ENCODE measurements at places on chromosomes 16 and 17.

DNA sequence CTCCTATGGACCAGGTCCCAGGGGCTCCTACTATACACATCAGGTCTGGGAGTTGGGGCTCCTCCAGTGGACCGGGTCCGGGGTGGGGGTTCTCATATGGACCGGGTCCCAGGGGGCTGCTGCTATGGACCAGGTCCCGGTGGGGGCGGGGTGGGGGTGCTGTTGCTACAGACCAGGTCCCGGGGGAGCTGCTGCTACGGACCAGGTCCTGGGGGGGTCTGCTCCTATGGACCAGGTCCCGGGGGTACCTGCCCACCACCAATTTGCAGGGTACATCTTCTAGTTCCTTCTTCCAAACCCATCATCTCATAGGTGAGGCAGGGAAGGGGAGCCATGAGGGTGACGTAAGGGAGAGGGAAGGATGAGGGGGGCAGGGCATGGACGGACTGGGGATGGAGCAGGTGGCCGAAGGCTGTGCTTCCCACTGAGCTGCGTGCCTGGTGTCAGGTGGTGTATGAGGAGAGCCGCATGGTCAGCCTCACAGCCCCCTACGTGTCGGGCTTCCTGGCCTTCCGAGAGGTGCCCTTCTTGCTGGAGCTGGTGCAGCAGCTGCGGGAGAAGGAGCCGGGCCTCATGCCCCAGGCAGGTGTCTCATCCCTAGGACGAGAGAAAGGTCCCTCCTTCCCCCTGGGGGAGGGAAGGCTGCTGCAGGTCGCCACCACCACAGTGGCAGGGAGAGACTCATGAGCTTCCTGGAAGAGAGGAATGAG, 6.6 kb downstream of the ENDOV start:
- no peak for DNase-seq

DNA sequence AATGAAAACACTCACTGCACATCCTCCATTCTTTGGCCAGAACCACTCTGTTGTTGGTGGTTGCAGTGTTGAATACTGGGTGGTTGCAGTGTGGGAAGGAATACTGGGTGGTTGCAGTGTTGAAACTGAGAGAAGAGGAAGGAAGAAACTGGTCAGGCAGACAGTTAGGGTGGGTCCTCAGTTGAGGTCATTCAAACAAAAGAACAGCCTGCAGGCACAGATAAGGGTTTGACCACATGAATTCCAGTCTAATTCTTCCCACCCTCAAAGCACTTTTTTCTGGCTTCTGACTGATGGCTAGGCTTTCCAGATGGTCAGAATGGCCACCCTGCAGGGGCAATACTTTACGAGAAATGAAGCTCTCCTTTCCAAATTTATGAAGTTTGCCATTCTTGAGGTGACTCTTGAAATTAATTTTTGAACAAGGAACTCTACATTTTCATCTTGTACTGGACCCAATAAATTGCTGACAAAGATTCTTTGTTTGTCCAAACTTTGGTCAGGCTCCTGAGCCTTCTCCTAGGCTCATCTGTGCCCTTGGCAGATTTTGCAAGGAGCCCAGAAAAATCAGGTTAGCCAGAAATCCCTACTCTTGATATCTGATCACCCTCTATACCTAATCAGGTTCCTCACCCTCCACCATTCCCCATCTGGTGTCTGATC, 596.6 kb upstream of the CDH5 start:
- DNase-seq = no peak

GRCh38 chr16:4685776-4686496, 7.4 kb upstream of the NUDT16L1 start:
- DNase-seq = no peak

DNA sequence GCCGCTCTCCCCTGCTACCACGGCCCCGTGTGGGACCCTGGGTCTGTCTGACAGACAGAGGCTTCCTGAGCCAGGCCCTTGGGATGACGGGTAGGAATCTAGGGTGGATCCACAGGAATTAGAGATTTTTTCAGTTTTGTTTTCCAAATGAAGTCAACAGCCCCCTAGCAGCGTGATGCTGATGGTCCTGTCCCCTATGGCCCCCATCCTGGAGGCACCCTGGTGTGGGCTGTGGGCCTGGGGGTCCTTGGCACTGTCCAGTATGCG, 15.5 kb downstream of the CENPX start:
- no peak for DNase-seq

DNA sequence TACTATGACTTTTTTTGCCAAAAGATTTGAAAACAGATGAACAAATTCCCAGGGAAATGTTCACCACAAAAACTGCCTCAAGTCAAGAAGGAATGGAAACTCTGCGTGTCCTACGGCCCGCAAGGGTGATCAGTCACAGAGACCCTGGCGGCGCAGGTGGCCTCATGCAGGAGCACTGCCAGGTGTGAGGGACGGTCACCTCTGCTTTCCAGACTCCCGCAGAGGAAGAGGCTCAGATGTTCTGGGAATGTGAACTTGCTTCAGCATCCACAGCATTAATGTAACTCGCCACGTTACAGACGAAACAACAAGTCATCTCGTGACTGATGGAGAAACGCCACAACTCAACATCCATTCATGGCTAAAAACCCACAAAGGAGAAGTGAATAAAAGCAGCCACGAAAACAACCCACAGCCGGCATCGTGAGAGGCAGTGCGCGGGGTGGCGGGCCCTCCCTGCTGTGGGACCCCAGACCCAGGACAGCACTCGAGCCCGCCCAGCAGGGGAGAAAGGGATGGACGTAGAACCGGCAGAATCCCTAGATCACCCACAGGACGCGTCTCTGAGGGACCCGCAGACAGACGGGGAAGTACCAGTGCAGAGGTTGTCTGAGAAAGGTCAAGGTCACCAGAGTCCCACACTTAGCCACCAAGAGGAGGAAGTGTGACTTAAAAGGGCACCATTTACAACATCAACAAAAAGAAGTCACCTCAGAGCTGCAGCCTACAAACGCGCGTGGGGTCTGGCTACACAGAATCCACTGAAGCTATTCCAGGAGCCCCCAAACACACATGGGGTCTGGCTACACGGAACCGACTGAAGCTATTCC, 76.9 kb upstream of the GNG13 start:
- DNase-seq = no peak

DNA sequence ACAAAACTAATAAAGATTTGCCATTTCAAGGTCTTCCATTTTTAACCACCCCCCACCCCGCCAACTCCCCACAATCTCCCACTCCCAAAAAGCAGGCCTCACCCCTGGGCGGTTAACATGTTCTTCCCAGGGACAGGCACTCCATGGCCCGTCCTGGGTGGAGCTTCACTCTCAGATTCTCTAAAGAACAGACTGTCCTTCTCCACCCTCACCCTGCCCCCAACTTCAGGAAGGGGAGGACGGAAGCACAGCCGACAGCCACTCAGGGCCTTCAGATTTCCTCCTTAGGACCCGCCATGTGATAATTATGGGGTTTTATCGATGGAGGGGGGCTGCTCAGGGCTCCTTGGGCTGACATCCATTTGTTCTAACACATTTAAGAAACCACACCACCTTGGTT, 61.9 kb downstream of the ZFHX3 start:
- DNase-seq = no peak

DNA sequence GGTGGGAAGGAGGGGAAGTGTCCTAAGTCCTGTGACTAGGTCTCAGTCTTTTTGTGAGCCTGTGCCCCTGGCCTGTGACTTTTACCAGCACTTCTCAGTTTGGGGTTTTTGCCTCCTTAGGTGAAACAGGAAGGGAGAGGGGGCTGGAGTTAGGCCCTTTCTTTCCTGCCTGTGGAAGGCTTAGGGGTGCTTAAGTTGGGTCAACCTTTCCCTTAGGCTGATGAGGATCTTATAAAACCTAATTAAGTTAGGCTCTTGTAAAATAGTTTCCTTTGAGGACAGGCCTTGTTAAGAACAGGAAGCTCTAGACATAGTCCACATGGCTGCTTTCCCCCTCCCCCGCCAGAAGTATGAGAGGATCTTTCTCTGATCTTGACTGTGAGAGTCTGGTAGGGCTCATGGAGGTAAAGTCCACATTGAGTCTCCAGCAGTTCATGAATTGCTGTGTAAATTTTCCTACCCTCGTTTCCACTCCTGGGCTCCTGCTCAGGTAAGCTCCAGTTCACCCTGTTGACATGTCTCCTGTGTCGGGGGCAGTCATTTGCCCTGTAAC, 17.0 kb upstream of the DNASE1 start:
- no peak for DNase-seq

DNA sequence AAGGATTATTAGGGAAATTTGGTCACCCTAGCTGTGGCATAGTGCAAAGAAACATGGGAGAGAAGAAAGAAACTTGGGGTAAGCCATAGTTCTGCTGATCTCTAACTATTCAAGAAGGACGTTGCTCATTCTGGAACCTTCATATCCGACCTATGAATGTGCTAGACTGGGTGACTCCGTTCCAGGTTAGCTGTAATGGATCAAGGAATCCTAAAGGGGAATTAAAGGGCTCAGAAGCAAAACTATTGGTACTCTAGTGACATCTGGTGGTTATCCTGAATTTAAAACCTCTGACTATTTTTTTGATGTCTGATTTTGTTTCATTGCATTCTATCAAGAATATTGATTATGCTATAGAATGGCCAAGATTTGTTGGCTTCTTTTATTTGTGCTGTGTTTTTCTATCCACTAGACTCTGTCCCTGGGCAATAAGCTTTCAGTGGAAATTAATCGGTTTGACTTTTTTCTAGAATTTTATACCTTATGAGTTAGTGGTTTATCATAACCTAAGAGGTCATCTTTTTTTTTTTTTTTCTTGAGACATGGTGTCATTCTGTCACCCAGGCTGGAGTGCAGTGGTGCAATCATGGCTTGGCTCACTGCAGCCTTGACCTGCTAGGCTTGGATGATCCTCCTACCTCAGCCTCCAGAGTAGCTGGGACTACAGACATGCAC, 19.5 kb downstream of the PCTP start:
- no peak for DNase-seq

DNA sequence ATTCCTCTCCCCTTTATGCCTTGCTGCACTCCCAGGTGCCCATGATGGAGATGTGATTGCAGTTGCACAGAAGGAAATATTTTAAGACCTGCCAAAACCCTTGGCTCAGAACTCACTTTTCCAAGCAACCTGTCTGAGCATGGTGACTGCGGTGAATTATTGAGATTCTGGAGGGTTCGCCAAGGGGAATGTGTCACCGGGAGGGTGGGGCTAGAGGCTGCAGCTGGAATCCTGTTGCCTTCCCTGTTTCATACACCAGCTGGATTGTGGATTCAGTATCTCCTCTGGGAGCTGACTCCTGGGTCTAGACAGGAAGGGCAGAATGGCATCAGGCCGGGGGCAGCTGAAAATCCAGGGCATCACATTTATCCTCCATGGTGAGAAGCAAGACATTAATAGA, 527.2 kb downstream of the TMEM114 start:
- DNase-seq = no peak

DNA sequence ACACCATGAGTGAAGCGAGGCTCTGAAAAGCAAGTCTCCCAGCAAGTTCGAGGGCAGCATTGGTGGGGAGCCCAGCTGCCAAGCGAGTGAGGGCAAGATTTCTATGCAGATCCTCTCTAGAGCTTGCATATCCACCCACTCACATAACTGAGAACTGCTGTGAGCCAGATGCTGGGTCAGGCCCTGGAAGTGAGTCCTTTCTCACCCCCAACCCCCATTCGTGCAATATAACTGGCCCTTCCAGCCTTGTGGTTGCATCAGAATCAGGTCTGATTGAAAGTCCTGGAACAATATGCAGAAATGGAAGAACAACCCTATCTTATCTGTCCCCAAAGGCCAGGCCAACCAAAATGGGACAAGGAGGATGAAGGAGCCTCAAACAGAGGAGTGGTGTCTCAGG, 146.6 kb downstream of the IRX5 start:
- DNase-seq = no peak

DNA sequence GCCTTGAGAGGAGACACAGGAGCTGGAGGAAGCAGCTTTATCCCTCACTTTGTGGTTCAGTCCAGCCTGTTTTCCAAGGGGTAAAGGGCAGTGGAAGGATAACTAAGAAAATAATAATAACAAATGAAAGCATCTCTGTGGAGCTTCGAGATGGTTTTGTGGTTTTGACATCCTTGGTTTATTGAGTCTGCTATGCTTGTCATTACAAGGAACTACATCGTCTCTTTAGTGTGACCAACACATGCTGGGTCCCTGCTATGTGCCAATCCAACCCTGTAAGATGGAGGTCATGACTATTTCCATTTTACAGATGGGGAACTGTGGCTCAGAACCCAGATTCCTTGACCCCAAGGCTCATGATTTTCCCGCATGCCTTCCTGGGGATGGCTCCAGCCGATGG, 124.8 kb downstream of the MRM1 start:
- no peak for DNase-seq

DNA sequence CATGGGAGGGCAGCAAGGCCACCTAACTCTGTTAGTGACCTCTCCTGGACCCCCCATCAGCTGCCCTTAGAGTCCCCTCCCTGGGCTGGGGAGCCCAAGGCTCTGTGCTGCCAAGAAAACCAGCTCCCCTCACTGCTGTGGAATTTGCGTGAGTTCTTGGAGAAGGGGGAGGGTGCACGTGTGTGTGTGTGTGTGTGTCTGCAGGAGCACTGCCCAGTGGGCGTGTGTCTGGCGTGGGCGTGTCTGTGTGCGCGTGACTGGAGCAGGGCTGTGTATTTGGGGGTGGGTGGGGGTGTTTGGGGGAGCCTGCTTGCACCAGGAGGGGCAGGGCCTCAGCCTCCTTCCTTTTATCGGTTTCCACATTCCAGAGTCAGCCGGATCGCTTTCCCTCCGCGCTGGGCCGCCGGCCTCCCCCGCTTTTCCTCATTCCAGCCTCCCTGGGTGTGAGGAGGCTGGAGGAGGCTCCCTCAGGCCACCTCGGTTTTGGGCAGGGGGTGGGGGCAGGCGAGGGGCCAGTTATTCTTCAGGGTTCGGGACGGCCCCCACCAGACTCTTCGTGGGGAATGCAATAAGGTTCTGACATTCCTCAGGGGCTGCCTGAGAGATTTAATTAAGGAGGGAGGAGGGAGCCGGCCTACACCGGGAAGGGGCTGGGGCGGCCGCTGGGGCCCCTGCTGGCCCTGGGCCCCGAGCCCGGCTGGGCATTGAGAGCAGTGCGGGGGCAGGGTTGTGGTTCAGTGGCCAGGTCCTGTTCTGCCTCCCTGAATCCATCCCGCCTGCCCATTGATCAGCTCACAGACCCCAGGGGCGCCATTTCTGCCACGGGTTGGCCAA, 2.5 kb downstream of the VASN start:
- no peak for DNase-seq

GRCh38 chr17:45299361-45299760, 17.5 kb downstream of the MAP3K14 start:
- DNase-seq = no peak

DNA sequence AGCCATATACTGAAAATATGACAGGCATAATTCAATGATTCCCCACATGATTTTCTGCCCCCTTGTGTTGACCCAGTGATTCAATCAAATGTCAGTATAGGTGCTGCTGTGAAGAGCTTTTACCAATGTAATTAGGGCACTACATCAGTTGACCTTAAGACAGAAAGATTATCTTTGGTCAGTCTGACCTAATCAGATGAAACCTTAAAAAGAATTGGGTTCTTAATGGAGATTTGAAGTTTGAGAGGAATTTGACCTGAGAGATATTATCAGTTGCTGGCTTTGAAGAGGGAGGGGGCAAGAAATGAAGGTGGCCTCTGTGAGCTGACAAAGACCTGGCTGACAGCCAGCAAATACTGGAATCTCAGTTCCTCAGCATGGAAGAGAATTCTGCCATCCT, 358.7 kb upstream of the CA10 start:
- DNase-seq = no peak

Measured in activated CD8-positive, alpha-beta memory T cell treated with anti-CD3 and anti-CD28 coated beads, Interleukin-2, amount 50 U/mL, for 48 hours (primary cell).